ENCODE measurements at places on chromosomes 4 and X.

DNA sequence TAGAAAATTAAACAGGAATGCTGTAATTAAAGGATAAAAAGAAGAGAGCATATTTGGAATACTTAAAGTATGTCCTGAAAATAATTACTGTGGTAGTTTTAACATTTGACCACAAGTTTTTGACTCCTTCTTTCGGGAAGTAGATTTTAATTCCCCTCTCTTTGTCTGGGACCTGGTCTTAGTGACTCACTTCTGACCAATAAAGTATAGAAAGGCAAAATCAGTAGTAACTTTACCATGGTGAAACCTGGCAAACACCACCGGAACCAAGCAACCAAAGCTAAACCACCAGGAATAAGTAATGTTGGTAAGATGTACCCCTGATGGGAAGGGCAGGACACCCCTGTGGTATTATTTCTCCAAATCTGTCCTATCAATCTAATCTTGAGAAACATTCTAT lies 314.8 kb downstream of the PDHA2 start:
- DNase-seq: no peak

DNA sequence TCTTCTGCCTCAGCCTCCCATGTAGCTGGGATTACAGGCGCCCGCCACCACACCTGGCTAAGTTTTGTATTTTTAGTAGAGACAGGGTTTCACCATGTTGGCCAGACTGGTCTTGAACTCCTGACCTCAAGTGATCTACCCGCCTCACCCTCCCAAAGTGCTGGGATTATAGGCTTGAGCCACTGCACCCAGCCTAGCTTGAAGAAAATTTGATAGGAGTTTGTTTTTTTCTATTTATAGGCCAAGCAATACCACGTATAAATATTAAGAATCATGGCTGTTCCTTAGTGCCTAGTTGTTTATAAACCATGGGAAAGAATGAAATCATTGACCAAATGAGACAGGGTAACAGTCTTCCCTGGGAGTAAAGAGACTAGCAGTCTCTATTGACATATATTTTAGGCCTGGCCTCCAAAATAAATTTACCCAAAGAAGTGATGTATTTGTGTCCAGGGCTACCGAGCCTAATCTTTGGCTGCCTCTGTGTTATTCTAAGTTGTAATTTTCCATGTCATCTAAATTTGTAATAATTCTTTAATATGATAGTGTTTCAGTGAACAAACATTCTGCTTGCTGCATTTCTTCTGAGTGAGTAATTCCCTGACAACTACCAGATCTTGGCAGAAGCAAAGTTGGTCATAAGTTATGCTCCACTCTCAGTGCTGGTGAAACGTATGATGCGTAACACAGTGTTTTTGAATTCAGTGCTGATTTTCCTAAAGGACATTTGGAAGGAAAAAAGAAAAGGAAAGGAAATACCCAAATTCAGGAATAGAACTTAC lies 10.3 kb downstream of the PKD2 start:
- DNase-seq: peak; percentile 58

GRCh38 chr4:112752510-112752909 lies 115.6 kb downstream of the LARP7 start:
- no peak for DNase-seq

DNA sequence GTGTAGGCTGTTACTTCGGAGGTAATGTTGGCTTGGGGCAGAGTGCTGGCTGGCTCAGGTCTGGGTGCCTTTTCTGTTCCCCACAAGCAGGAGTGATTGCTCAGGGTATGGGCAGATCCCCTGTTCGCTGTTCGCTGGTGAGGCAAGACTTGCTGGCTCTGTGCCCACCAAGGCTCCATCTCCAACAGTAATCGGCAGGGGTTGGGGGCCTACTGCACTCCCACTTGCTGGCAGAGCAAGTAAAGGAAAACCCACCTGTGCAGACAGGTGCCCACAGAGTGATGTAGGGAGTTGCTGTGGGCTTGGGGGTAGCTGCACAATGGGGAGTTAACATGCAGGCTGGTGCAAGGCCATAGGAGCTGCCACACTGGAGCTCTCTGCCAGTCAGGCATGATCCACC lies 8.0 kb upstream of the TMSB15C start:
- no peak for DNase-seq

DNA sequence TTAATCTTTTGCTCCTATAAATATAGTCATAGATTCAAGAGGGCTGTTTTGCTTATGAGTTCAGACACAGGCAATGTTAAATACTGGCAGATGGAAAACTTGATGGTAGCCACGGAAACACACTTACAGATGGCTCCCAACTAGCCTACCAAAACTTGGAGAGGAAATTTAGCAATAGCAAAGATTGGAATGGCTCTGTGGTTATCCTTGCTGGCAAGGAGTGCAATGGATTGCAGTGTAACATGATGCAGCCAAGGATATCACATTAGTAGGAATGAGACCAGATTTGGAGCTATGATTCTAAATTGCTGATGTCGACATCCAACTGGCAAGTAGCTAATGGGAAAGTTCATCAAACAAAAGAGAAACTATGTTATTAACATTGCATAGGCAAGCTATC lies 791.0 kb upstream of the DIAPH2 start:
- no peak for DNase-seq

DNA sequence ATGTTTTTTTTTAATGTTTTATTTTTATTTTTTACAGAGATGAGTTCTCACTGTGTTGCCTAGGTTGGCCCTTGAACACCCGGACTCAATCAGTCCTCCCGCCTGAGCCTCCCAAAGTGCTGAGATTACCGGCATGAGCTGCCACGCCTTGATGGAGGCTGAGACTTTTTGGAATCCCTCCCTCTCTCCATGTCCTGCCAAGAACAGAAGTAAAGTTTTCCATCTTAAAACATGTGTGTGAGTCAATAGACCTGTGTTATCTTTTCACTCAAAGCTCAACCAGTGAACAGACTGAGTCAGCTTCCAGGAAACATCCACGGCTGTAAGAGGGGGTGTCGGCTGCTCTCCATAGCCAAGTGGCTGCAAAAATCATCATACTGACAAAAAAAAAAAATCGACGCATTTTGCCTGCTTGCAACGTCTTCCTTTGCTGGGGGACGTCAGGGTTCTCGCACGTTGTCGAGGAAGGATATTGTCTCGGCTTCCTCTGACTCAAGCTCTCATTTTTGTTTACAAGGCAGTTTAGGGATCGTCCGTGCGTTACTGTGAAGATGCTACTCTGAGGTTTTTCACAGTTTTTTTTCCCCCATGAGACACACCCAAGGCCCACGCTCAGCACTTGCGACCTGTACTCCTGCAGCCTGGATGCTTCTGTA lies 10.0 kb upstream of the ASMTL start:
- peak; percentile 40 for DNase-seq

GRCh38 chr4:133775881-133776280 lies 425.7 kb downstream of the PABPC4L start:
- no peak for DNase-seq

- DNase-seq: no peak
Observed at GRCh38 chr4:181538431-181538830, 704.8 kb upstream of the TENM3 start.

GRCh38 chr4:68352791-68353190 lies 2.9 kb upstream of the YTHDC1 start:
- DNase-seq: no peak

DNA sequence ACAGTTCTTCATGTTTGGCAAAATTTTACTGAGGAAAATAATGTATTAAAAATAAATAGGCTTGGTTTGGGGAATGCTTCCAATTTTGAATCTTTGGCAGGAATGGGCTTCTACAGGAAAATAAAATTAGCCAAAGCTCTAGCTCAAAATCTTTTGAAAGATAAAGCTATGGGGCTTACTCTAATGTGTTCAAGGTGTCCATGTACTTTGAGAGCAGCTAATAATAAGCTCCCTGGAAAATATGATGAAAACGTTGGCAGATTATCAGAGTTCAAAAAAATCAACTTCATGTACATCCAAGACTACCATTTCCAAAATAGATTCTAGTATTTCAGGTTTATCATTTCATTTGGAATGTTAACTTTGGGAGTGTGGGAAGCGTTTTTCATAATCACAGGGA lies 158.4 kb downstream of the EMCN start:
- DNase-seq: no peak

GRCh38 chr4:32830160-32830559 lies 2110.0 kb downstream of the PCDH7 start:
- no peak for DNase-seq
